ENCODE measurements at places on chromosomes 1 and 21. TPM values are rescaled to one million over a fixed set of nuclear protein-coding genes. Genes with fewer than 3 reads are reported as not detected.
A peak's percentile ranks its signal among the peaks of the same experiment; 100 is the strongest.

DNA sequence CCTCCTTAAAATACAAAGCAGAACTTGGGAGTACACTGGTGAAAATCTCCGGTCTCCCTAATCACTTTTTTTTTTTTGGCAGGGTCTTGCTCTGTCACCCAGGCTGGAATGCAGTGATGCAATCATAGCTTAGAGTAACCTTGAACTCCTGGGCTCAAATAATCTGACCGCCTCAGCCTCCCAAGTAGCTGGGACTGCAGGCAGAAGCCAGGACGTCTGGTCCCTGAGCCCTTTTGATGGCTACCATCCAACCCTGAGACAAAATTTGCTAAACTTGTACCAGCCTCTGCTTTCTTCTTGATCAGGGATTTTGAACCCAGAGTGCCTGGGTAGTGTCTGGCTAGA is 4.1 kb downstream of the L1TD1 start:
- no peaks in the 10 kb centered on the region for H3K36me3 ChIP-seq
- H3K27me3 ChIP-seq = peaks cover 20% of the 10 kb centered on the region
- H3K27ac ChIP-seq = no peak overlapping the region

GRCh38 chr1:185775501-185775900 is 41.3 kb downstream of the HMCN1 start:
- H3K27ac ChIP-seq = no peak overlapping the region
- no peak for DNase-seq
- no peak overlapping the region for H3K4me3 ChIP-seq
- no peaks in the 10 kb centered on the region for H3K4me1 ChIP-seq
- peaks cover 2% of the 10 kb centered on the region for H3K27me3 ChIP-seq

DNA sequence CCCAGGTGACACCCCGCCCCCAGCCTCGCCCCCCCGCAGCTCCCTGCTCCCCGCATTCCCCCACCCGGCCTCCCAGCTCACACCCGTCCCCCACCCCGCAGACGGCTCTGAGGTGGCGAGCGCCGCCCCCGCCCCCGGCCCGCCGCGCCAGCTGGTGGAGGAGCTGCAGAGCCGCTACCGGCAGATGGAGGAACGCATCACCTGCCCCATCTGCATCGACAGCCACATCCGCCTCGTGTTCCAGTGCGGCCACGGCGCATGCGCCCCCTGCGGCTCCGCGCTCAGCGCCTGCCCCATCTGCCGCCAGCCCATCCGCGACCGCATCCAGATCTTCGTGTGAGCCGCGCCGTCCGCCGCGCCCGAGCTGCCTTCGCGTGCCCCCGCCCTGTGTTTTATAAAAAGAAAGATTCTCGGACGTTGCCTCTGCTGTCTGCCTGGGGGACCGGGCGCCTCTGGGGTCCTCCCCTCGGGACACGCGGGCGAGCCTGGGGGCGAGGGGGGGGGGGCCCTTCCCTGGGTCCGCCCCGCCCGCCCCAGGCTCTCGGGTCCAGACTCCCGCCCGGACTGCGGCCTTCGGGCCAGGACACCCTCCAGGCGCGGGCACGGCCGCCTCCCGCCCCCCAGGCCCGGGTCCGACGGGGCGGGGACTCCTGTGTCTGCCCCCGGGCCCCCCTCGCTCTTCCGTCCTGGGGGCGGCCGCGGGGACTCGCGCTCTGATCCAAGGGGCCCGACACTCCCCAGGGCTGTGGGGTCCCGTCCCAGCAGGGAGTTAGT is 1.6 kb upstream of the MMP23B start:
- no peaks in the 10 kb centered on the region for H3K36me3 ChIP-seq
- H3K27ac ChIP-seq = peak overlapping the region; percentile 82
- H3K27me3 ChIP-seq = peaks cover 4% of the 10 kb centered on the region
- H3K4me3 ChIP-seq = peak overlapping the region; percentile 82
- peaks cover 6% of the 10 kb centered on the region for H3K4me1 ChIP-seq

DNA sequence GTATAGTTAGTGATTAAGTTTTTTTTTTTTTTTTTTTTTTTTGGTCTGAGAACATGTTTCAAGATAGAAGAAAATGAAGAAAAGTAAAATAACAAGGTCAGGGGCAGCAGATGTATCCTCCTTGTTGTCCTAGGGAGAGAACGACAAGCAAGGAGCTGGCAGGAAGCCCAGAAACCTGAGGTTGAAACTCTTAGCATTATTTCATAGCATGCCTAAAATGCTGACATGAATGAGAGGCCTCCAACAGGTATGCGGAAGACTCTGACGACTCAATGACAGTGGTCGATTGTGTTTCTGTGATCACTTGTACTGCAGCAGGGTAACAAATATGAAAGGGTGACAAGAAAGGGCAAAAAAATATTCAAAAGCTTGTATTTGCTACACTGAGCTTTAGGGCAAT is 415.9 kb downstream of the PLA2G4A start:
- no peak for DNase-seq
- no peak overlapping the region for H3K27ac ChIP-seq
- no peaks in the 10 kb centered on the region for H3K36me3 ChIP-seq
- no peaks in the 10 kb centered on the region for H3K4me1 ChIP-seq
- H3K27me3 ChIP-seq = no peaks in the 10 kb centered on the region
- H3K4me3 ChIP-seq = no peak overlapping the region

- peaks cover 10% of the 10 kb centered on the region for H3K4me1 ChIP-seq
- no peak overlapping the region for H3K4me3 ChIP-seq
- no peak overlapping the region for H3K27ac ChIP-seq
- no peak for DNase-seq
- H3K27me3 ChIP-seq = no peaks in the 10 kb centered on the region
- H3K36me3 ChIP-seq = no peaks in the 10 kb centered on the region
Measured at GRCh38 chr1:224782281-224783000, 147.0 kb upstream of the DNAH14 start.

DNA sequence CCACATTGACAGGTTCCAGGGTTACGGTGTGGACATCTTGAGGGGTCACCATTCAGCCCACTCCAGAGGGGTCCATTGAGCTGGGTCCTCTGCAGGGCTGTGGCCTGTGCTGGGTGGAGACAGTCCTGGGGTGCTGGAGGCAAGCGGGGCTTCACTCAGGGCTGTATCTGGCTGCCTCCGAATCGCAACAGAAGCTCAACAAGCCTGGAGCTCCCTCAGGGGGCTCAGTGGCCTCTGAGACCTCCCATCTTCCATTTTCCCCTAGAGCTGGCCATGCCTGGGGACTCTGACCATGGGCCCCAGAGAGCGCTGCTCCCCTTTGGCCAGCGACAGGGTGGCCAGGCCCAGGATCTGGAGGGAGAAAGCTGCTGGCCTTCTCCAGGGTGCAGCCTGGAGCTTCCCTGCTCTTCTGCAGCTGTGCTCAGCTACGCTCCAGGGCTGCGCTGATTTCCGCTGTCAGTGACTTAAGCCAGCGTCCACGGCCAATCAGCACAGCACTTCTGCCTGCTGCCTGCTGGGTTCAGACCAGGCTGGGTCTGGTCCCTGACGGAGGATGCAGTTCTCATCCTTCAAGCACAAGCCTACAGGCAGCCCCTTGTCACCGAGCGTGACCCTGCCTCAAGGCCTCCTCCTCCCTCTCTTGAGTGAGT is 45.0 kb upstream of the ADARB1 start:
- peaks cover 7% of the 10 kb centered on the region for H3K27me3 ChIP-seq
- no peak overlapping the region for H3K4me3 ChIP-seq
- no peaks in the 10 kb centered on the region for H3K36me3 ChIP-seq
- H3K27ac ChIP-seq = no peak overlapping the region

- peaks cover 10% of the 10 kb centered on the region for H3K4me1 ChIP-seq
- no peak overlapping the region for H3K4me3 ChIP-seq
- no peak for DNase-seq
- no peak overlapping the region for H3K27ac ChIP-seq
- no peaks in the 10 kb centered on the region for H3K27me3 ChIP-seq
- no peaks in the 10 kb centered on the region for H3K36me3 ChIP-seq
Measured at GRCh38 chr1:41847733-41848132, 71.0 kb downstream of the HIVEP3 start.

DNA sequence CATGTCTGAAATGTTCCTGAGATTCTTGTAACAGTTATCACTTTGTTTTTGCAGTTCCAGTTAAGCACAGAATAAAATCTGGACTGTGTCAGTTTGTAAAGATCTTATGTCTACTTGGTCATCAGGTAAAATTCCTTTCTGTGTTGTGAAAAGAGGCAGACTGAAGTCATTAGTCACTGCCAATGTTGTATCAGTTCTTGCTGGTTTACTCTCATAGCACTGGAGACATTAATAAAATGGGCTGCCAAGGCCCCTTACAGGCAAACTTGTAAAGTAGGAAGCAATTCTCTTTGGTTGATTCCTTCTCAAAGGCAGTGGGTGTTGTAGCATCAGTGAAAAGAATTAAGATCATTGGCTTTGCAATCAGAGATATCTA is 61.4 kb upstream of the ST6GALNAC3 start:
- no peak for DNase-seq
- no peaks in the 10 kb centered on the region for H3K36me3 ChIP-seq
- peaks cover 13% of the 10 kb centered on the region for H3K4me1 ChIP-seq
- peaks cover 3% of the 10 kb centered on the region for H3K27me3 ChIP-seq
- H3K4me3 ChIP-seq = no peak overlapping the region
- no peak overlapping the region for H3K27ac ChIP-seq

- peaks cover 2% of the 10 kb centered on the region for H3K4me1 ChIP-seq
- no peak overlapping the region for H3K27ac ChIP-seq
- H3K36me3 ChIP-seq = no peaks in the 10 kb centered on the region
- peaks cover 6% of the 10 kb centered on the region for H3K27me3 ChIP-seq
Measured at GRCh38 chr1:12600335-12600734, 17.7 kb downstream of the DHRS3 start.

DNA sequence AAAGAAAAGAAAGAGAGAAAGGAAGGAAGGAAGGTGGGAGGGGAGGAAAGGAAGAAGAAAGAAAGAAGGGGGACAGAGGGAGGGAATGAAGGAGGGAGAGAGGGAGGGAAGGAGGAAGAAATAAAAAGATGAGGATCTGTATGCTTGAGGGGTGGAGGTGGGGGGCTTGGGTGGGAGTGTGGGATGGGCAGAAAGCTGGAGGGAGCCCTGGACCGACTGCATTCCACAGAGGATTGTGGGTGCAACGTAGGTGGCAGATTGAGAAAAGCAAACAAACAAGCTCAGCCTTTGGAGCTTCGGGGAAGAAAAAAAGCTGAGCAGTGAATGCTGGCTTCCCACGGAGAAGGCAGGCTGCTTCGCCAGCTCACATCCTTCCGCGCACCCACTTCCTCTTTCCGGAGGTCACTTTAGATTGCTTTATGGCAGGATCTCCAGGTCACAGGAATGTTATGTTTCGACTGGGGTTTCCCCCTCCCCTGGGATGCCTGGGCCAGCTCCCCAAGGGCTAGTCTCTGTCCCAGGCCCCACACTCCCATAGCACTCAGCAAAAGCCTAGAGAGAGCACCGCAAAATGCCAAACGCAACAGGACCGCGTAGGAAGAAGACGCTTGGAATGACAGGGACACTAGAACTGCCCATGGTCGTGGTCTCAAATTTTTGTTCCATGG is 20.7 kb upstream of the LGALS8 start:
- H3K4me3 ChIP-seq = peak overlapping the region; percentile 32
- peaks cover 2% of the 10 kb centered on the region for H3K27me3 ChIP-seq
- no peak overlapping the region for H3K27ac ChIP-seq
- peaks cover 11% of the 10 kb centered on the region for H3K4me1 ChIP-seq
- no peak for DNase-seq
- H3K36me3 ChIP-seq = no peaks in the 10 kb centered on the region

DNA sequence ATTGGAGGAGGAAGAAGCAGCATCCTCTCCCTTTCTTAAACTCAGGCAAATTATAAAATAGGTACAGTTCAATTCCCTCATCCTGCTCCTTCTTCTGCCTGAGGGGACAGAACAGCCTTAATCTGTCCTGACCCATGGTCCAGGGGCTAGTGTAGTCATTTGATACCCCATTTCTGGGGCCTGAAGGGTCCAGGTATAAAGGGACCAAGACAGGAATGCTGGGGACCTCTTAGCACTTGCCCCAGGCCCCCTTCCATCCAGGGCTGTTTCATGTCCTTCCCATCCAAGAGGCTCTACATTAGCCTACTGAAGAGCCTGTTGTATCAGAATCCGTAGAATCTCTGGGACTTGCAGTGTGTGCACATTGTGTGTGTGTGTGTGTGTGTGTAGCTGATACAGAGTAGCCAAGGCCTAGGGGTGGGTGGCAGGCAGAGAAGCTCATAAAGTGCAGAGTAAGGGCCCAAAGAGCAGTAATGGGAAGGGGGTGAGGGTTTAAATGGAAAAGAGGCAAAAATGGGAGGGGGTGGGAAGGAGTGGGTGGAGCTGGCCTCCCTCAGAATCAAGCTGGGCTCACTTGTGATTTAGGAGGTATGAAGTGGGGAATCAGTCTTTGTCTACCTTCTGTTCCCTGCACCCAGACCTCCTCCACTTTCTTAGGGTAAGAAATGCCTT is 32.4 kb downstream of the RUNX1 start:
- no peak for DNase-seq
- no peaks in the 10 kb centered on the region for H3K27me3 ChIP-seq
- H3K4me1 ChIP-seq = peaks cover 32% of the 10 kb centered on the region

- no peak overlapping the region for H3K27ac ChIP-seq
- H3K4me1 ChIP-seq = no peaks in the 10 kb centered on the region
- no peak for DNase-seq
- H3K27me3 ChIP-seq = no peaks in the 10 kb centered on the region
Measured at GRCh38 chr21:38234395-38235142, 22.2 kb upstream of the KCNJ15 start.

DNA sequence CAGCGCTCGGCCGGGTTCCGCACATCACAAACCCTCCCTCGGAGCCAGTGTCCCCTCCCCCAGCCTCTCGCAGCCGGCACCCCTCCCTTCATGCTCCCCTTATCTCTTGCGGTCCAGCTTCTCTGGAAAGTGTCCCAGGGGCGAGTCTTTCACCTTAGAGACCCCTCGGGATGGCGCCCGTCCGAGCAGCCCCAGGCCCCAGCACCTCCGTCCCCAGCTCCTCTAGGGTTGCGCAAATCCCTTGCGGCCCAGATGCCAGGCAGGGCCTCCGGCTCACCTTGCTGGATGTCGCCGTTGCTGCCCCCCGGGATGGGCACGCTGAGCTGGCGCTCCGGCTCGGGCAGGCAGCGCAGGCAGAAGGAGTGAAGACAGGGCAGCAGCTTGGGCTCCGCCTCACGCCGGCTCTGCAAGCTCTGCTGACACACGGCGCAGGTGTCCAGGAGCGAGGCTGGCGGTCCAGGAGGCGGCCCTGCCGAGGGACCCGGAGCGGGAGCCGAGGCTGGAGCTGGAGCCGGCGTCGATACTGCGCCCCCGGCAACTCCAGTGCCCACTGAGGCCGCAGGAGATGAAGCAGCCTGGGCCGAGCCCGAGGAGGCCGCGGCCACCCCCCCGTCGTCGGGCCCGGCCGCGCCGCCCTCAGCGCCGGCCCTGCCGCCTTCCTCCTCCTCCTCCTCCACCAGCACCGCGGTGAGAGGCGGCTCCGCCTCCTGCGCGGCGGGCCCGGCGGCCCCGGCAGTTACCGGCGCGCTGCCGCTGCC is 550 bp downstream of the TRIM33 start:
- H3K4me3 ChIP-seq = peak overlapping the region; percentile 85
- peak overlapping the region; percentile 38 for H3K27ac ChIP-seq
- peaks cover 23% of the 10 kb centered on the region for H3K36me3 ChIP-seq
- DNase-seq = no peak

The SUSD4 gene
- not detected for total RNA-seq

The KPRP gene
- not detected for total RNA-seq

The RNU1-4 gene
- 4,195 TPM for total RNA-seq

The AHCTF1 gene
- total RNA-seq = 31.3 TPM

The PPM1J gene
- 0.75 TPM for total RNA-seq

The MPL gene
- total RNA-seq = not detected

The IFT25 gene
- total RNA-seq = 38.0 TPM

The CDCA8 gene
- 1.9 TPM for total RNA-seq
